NCI-H1048 (cell line): ENCODE measurements at places on chromosomes 16 and 17.

- DNase-seq, result no peak
Observed at GRCh38 chr16:54654429-54654828, 276.2 kb upstream of the IRX5 start.

- DNase-seq, result no peak
Observed at GRCh38 chr16:14606102-14606501, 24.0 kb downstream of the PARN start.

DNA sequence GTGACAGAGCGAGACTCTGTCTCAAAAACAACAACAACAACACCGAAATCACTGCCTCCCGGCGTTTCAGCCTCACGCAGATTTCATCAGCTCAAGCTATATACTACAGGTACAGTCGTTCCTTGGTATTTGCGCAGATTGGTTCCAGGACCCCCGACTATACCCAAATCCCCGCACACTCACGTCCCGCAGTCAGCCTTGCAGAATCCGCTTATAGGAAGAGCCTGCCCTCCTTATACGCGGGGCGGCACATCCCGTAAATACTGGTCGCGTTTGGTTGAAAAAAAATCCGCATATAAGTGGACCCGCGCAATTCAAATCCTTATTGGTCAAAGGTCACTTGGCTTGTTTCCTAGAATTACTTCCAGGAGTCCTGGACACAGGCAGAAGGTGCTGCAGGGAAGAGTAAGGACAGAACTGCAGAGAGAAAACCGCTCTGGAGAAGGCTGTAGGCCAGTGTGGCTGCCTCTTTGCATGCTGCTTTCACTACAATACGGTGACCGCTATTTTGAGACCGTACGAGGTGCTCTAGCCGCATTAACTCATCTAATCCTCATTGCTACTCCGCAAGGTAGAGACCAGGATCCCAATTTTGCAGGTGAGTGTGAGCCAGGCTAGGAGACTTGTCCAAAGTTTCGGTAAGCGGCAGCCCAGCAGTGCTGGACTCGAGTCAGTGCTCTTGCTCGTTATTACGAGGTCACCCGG, 718 bp downstream of the NDUFAB1 start:
- DNase-seq, result no peak

- no peak for DNase-seq
Observed at GRCh38 chr16:75593308-75593707, 27.1 kb downstream of the GABARAPL2 start.

GRCh38 chr17:70767102-70767701, 597.9 kb downstream of the KCNJ2 start:
- DNase-seq, result no peak

DNA sequence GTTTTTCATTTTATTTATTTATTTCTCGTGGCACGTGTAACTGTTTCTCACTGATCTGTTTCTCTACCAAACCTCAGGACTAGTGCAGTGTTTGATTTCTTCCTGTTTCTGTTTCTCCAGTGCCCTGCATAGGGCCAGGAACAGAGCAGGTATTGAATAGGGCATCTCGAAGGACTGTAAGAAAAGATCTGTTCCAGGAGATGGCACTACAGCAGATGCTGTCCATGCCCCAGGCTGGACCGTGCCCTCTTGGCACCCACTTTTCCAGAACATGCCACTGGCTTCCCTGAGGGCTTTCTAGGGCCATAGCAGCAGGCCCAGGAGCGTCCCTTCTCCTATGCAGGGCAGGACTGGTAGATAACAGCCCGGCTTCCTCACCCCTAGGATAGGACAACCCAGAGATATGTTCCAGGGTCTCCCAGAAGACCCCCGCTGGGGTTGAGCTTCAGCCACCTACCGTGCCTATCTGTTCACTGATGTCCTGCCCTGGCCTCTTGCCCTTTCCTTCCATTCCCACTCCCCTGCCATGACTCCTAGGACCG, 4.4 kb downstream of the SNX20 start:
- DNase-seq, result no peak

DNA sequence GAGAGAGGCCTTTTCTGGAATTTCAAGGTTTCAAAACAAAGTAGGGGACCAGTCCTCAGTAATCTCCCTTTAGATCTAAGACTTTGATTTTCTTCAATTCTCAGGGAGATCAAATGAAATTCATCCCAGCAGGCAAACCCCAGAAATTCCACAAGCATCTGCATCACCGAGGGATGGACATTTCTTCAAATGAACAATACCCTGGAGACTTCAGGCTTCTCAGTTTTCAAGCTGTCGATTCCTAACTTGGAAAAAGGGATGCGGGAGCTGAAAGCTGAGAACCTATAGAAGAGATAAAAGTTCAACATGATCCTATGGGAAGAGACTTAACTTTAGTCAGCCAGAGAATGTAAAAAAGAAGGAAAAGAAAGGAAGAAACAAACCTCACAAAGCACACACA, 296.9 kb upstream of the CDH5 start:
- no peak for DNase-seq

- no peak for DNase-seq
Observed at GRCh38 chr16:60788631-60789030, 1247.6 kb downstream of the CDH8 start.

DNA sequence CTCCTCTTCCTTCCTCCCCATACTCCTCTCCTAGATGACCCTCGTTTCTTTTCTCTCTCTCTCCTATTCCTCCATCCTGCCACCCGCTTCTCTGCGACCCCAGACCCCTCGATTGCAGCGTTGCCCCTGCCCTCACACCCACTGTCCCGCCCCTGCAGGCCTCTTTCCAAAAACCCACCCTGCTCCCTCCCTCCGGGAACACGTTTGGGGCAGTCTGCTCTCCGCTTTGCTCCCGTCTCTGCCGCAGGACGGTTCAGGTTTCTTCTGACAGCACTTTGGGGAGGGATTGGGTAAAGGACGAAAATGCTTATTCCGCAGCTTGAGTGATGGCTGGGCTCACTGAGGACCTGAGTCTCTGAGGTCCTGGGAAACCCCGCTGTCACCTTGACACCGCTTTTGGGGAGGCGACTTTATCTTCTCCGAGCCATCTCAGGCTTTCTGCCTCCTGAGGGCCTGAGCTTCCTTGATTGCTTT, 690 bp downstream of the NDE1 start:
- no peak for DNase-seq

DNA sequence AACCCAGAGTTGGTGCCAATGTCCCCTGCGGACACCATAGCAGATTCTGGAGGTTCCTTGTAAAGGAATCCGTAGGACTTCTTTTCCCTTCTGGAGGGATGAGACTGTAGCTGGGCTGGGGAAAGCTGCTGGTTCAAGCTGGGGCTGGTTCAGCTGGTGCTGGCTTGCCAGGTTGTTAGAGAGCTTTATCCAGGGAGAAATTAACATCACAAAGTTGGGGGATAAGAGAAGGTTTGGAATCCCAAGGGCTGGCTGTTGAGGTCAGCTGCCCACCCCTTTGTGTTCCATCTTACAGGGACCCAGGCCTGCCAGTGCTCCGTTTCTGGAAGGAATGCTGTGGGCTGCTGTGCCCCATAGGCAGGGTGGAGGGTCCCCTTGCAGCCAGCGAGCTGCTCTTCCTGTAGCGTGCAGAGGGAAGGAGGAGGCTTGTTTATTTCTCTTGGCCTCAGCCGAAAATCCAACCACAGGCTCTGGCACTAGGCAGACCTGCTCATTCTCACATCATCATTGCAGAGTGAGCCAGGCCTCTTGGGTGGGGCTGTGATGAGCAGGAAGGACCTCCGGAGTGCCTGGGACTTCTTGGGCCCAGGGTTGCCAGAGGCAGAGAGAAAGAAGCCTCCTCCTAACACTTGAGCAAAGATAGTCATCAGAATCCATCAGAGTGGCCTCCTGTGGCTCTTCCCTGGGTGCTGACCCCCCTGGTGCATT, 251.1 kb downstream of the SEC14L1 start:
- no peak for DNase-seq

DNA sequence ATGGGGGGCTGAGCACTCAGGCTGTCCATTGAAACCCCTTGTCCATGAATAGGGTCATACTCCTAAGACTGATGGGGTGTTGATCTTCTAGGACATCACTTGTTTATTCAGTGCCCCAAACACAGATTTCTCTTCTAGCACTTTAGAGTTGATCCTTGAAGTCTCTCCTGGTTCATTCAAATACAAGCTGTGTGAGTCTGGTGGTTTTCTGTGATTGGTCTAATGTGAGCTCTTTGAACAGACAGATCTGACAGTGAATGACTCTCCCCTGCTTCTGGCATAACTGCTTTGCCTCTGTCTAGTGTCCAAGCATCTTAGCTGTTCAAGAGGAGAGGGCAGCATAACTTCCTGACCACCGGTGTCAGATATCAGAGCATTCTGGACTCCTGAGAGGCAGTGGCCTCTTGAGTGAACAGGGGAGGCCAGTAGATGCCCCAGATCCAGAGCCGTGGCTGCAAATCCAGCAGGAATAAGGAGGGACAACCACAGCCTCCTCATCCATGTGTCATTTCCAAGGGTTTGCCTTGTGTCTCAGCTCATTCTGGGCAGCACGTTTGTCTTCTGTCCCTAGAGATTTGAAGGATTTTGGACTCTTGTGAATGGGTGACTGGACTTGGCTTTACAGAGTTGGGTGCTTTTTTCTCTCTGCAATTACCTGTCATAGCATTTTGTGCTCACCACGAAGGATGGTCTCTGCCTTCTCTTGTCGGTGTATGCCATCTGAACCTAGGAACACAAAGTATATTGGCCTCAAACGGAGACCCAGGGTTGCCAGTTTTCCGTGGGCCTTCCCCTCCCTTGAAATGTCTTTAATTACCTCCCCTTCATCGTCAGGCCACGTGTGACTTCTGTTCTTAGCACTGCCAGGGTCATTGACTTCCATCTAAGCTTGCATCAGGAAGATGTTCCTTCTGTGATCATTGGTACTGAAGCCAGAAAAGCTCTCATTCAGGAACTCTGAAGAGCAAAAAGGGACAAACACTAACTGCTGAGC, 13.9 kb upstream of the CLEC18C start:
- DNase-seq, result no peak

GRCh38 chr17:17713839-17714238, 32.6 kb downstream of the RAI1 start:
- DNase-seq, result no peak

GRCh38 chr17:40243761-40244160, 24.7 kb downstream of the WIPF2 start:
- DNase-seq, result no peak

GRCh38 chr17:77324227-77324626, 183.5 kb downstream of the SEC14L1 start:
- no peak for DNase-seq

DNA sequence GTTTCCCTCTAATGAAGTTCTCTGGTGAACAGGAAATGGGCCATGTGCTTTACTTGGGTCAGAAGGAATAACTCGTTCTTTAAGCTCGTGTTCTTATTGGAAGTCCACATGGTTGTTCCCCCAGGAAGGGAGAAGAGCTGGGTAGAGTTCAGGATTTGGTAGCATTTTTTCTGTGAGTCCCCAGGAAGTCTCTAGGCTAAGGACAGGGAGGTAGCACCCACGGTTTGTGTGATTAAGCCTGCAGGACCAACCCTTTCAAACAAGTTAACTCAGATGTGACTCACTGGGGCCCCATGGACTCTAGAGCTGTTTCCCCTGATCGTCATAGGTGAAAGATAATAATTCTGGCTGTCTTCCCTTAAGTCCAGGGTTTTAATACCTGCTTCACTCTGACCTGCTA, 16.4 kb downstream of the SAP30BP start:
- DNase-seq, result no peak

DNA sequence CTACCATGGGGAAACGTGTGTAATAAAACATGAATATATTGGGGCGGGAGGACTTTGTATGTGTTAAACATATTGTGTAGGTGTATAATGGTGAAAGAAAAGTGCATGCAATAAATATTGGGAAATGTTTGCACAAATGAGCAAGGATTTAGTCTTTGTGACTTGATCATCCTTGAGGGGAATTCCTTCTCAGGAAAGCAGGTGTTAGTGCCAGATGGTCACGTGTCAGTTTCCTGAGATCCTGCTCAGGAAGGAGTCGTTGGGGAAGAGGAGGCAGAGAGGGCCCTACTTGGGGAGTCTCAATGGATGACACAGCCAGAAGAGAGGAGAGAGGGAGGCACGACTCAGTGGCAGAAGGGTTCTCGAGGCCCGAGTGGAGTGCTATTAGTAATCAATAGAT, 53.2 kb downstream of the MSI2 start:
- DNase-seq, result no peak

DNA sequence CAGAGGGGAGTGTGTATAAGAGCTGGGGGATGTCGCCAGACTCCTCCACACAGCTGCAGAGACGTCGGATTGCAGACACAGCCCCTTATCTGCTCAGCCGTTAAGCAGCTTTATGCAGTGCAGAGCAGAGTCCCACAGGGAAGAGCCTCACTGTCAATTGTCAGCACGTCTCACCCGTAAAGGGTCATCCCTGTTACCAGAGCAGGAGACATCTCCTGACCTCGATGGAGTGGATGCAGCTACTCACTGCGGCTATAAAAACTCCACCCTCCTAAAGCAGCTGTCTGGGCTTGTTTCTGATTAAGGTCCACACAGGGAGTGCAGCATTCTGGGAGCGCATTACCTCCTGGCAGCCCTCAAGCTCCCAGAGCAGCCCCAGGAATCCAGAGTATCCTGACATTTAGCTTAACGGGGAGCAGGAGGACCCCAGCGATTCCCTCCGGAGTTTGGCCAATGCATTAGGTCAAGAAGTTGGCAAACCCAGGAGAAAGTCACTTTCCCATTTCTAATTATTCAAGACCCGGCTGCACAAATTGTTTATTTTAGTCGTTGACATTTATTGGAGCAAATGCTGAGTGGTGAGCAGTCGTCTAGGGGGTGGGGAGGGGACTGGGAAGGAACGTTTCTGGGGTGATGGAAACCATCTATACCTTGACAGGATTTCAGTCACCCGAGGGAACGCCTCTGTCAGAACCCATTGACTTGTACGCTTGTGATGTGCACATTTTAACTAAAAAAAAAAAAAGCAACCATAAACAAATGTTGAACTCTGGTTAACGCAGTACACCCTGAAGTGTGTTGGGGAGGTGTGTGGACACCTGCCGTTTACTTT, 100.0 kb upstream of the ZNF469 start:
- DNase-seq, result no peak

DNA sequence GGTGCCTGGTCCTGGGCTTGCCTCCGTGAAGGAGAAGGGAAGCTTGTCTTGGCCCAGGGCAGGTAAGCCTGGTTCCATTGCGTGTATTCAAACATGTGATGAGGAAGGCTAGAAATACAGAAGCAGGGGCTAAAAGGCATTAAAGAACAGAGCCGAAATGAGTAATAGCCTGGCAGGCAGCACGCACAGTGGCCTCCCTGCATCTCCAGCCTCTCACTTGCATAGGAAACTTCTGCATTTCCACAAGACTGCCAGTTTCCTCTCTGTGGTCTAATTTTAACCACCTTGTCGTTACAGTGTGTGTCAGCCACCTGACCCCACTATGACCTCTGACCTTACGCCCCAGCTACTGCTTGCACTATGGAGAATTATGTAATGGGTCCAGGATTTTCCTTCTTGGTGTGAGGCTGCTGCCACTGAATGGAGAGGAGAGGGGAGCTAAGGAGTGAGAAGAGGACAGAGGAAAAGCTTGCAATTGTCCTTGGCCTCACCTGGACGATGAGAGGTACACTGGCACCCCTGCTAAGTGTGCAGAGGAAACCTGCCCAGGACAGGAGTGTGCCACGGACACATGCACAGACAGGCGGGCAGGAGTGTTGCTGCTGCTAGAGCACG, 32.8 kb downstream of the HIC1 start:
- DNase-seq, result no peak
